ENCODE measurements at places on chromosomes 5 and 9.

DNA sequence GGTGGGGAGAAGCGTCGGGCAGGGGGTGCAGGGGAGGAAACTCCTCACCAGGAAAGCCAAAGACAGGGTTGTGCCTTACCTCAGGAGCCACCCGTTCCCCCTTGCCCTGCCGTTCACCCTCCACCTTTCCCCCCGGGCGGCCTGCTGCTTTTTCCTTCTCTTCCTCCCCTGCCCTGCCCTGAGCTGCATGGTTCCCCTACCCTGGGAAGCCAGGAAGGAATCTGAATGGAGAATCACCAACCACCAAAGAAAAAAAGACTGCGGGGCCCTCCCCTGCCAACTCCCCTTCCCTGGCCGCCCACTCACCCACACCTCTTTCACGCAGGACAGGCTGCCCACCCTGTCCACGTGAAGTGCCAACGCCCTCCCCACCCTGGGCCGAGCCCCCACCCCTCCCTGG lies 820 bp upstream of the NFX1 start:
- DNase-seq = no peak

- DNase-seq = no peak
Measured at GRCh38 chr5:88281322-88281721, 12.7 kb upstream of the TMEM161B start.

- no peak for DNase-seq
Measured at GRCh38 chr9:68861436-68861835, 152.5 kb downstream of the PRKACG start.

GRCh38 chr5:135326296-135327254 lies 72.5 kb downstream of the MACROH2A1 start:
- no peak for DNase-seq
